ENCODE measurements at places on chromosomes 7 and 10.

- DNase-seq: no peak
These were observed 7.3 kb upstream of the ZNF853 start for GRCh38 chr7:6608081-6608480.

DNA sequence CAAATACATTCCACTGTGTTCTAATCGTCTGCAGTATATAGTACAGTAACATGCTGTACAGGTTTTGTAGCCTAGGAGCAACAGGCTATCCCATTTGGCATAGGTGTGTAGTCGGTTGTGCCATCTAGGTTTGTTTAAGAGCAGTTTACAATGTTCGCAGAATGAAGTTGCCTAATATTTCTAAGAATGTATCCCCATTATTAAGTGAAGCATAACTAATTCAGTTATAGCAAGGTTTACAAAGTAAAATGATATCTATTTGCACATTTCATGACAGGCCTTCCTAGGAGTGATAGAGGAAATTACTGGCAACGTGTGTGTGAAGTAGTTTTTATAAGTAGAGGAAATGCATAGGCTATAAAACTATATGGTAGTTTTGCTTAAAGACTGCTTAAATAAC lies 4.0 kb downstream of the CREM start:
- no peak for DNase-seq

- DNase-seq: no peak
These were observed 189.9 kb upstream of the LYZL1 start for GRCh38 chr10:29099001-29099400.

- no peak for DNase-seq
These were observed 11.8 kb downstream of the ZAN start for GRCh38 chr7:100745184-100745583.

GRCh38 chr10:52951824-52952223 lies 179.2 kb upstream of the MBL2 start:
- DNase-seq: peak; percentile 2

GRCh38 chr10:130899856-130900255 lies 411.7 kb downstream of the TCERG1L start:
- DNase-seq: no peak

DNA sequence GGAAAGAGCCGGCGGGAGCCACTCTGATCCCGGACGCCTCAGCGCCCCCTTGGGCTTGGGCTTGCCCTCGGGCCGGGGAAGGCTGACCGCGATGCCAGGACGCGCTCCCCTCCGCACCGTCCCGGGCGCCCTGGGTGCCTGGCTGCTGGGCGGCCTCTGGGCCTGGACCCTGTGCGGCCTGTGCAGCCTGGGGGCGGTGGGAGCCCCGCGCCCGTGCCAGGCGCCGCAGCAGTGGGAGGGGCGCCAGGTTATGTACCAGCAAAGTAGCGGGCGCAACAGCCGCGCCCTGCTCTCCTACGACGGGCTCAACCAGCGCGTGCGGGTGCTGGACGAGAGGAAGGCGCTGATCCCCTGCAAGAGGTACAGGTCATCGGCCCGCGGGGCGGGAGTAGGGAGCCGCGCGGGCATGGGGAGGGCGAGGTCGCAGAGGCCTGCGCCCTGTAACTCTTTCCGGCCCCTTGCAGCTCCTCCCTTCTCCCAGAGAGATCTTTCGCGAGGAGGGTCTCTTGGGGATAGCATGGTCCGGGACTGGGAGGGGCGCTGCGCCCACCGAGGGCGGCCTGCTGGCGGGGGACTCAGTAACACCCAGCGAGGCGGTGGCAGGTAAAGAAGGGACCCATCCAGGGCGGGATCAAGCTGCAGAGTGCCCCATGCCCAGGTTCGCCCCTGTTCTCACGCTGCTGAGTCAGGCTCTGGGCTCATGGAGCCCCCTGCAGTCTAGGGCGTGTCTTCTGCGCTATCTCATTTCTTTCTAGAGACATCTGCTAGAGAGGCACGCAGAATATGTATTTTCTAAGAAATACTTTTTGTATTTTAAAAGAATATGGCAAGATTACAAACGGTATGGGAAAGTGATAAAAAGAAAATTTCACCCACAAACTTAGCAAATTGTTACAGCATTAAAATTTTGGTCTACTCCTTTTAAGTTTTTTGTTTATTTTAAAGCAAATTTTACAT lies 687 bp downstream of the EPDR1 start:
- DNase-seq: peak; percentile 17

DNA sequence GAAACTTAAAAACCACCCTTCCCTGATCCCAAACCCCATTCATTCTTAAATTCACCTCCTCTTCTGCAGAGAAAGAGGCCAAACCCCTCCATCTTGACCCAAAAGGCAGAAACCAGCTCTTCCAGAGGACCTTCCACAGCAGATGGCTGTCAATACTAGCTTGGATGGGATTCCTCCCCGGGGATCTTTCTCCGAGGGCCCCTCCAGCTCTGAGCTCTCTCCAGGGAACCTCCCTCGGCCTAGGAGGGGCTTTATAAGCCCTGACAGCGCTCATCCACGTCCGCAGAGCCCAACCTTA lies 5.4 kb downstream of the TNRC18 start:
- no peak for DNase-seq

DNA sequence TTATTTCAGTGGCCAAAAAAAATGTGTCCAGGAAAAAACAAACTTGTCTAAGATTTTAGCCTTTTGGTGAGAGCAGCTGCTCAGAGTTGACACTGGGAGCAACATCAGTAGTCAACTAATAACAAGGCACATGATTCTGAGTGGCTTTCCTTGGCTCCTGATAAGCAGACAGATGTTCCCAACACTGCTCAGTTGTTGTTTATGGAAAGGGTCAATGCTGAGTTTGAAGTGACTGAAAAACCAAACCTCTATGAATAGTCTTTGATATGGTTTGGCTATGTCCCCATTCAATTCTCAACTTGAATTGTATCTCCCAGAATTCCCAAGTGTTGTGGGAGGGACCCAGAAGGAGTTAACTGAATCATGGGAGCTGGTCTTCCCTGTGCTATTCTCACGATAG lies 12.3 kb downstream of the DYDC1 start:
- DNase-seq: no peak
